ENCODE measurements at places on chromosomes 3 and 15.

- no peak for DNase-seq
Observed at GRCh38 chr3:143972155-143972504, 507 bp downstream of the DIPK2A start.

DNA sequence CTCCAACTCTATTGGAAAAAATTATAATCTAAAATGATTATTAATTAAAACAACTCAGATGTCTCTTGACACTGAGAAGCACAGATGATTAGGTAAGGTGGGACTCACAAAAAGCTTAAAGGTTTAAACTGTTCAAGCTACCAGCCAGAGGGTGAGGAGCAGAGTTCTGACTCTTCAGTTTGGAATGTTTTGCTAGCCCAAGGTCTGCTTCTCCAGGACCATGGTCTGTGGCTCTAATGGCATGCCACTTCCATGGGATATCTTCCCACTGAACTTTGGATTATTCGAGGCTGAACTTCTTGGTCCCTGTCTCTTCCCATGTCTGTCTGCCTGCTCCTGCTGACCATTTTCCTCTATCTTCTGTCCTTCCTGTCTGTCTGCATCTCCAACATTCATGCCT lies 49.2 kb downstream of the CACNA2D3 start:
- no peak for DNase-seq

DNA sequence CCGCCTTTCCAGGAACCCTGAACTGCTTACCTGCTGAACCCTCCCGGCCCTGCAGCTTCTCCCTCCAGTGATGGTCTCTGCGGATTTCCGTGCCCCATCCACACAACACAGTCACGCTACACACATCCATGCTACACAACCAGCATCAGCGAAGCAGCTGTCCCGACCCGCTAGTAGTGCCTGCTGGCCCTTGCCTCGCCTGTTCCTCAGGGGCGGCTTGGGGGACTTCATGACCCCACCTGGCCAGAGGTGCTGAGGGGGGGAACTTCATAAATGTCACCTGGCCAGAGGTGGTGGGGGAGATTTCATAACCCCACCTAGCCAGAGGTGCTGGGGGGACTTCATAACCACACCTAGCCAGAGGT lies 530 bp upstream of the TUBGCP5 start:
- DNase-seq = no peak

GRCh38 chr3:100104817-100105413 lies 9.4 kb downstream of the FILIP1L start:
- no peak for DNase-seq

DNA sequence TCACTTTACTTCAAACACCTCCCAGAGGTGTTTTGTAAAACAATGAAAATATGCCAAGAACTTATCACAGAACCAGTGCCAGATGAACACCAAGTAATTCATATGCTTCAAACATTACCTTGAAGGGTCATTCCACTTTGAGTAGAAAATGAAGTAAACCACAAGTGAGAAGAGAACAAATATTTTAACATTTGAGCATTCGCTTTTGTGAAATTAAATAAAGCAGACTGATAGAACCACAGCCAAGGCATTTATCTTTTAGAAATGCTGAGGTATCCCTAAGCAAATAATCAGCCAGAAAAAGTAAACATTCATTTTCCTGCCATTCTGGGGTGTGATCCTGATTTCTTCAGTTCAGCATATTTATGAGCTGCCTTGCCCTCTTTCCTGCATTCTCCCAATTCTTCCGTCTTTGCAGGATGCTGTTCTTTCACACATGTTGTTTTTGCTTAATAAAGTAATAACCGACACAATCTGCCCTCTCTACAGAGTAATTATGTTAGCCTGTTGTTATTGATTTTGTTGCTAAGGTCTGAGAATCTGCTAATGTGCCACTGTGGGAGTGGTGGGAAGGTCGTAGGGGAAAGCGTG lies 235.6 kb upstream of the TGFBR2 start:
- DNase-seq = no peak

GRCh38 chr15:98592136-98592535 lies 56.2 kb upstream of the IGF1R start:
- DNase-seq = no peak

GRCh38 chr15:53843869-53844569 lies 84.6 kb upstream of the WDR72 start:
- no peak for DNase-seq

- no peak for DNase-seq
Observed at GRCh38 chr3:82143661-82144412, 382.4 kb upstream of the GBE1 start.

- DNase-seq = no peak
Observed at GRCh38 chr3:170802164-170803151, 67.5 kb downstream of the RPL22L1 start.

DNA sequence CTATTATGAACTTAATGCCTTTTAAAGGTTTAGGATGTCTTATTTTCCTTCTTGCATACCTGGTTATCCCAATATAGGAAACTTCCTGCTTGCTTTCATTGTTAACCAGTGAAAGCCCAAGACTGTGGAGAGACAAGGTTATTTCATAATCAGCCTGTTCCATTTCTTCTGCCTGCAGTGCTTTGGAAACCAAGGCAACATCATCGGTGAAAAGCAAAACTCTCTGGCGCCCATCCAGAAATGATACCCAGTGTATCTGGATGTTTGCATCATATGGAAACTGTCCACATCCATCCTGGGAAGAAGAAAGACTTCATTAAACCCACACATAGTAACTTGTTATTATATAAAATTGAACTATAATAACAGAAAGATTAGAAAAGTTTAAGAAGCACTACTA lies 170.1 kb downstream of the VPS13C start:
- peak; percentile 6 for DNase-seq

- DNase-seq = no peak
Observed at GRCh38 chr3:197333901-197334639, 35.7 kb upstream of the DLG1 start.
